ENCODE measurements at places on chromosomes 16 and 17.
A peak's percentile ranks its signal among the peaks of the same experiment; 100 is the strongest.

DNA sequence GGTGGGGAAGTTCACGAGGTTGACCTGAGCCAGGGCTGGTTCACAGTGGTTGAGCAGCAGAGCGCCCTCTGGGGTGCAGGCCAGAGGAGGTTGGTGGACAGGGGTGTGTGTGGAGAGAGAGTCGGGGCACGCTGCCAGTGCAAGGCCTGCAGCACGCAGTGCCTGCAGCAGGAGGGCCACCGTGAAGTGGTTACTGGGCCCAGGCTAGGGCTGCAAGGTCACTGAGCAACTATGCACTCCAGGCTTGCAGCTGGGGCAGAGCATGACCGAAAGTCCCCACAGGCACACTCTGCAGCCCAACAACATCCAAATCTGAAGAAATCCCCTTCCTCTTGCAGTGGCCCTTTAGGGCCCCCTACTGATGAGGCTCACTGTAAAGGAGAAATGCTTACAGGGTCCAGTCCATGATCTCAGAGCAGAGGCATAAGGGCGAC is 89.1 kb upstream of the NOL11 start:
- no peak for DNase-seq

- no peak for DNase-seq
Measured at GRCh38 chr17:40564195-40564882, 933 bp downstream of the CCR7 start.

- no peak for DNase-seq
Measured at GRCh38 chr17:72361892-72362291, 241.1 kb downstream of the SOX9 start.

- peak; percentile 75 for DNase-seq
Measured at GRCh38 chr17:7351665-7352502, at the start of gene KCTD11. KCTD11 (plus strand) TSS chr17:7352162.

DNA sequence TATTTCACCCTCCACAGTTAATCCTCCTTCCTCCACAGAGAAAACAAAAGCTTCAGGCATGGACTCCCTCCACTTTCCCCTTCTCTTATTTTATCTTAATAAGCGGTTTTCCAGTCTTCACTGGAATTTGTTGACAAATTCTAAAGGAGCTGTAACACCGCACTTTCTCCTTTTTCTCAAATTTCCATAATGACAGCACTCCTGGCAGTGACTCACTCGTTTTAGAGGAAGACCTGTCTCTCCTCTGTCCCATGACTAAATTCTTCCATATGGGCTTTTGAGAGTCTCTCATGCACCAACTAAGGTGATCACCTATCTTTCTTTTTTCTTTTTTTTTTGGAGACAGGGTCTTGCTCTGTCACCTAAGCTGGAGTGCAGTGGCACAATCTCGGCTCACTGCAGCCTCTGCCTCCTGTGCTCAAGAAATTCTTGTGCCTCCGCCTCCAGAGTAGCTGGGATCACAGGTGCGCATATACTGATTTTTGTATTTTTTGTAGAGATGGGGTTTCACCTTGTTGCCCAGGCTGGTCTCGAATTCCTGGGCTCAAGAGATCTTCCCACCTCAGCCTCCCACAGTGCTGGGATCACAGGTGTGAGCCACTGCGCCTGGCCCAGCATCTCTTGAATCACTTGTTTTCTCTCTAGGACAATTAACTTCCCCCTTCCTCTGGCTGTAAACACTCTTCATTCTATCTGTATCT is 7.7 kb downstream of the ITGAM start:
- DNase-seq: no peak

DNA sequence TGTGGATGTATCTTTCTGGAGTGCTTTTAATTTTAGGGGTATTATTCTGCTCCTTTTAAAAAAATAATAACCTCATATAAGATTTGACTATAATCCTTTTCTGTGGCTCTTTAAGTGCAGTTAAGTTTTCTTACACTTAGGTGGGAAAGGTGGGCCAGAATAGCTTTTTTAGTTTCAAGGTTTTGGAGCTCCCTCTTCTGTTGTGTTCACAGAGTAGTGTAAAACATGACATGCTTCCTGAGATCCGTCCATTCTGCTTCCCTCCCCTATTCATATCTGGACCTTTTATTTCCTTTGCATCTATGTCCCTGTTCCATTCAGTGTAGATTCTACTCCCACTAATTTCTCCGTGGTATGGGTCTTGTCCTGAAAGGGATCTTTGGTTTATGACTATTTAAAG is 12.8 kb downstream of the LRRC36 start:
- no peak for DNase-seq

DNA sequence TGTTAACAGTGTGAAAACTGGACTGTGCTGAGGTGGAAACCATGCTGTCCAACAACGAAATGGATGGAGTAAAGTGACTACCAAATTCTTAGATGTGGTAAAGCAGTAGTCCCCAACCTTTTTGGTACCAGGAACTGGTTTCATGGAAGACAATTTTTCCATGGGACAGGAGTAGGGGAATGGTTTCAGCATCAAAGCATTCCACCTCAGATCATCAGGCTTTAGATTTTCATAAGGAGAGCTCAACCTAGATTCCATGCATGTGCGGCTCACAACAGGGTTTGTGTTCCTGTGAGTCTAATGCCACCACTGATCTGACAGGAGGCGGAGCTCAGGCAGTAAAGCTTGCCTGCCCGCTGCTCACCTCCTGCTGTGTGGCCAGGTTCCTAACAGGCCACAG is 11.5 kb downstream of the SLX4 start:
- no peak for DNase-seq

DNA sequence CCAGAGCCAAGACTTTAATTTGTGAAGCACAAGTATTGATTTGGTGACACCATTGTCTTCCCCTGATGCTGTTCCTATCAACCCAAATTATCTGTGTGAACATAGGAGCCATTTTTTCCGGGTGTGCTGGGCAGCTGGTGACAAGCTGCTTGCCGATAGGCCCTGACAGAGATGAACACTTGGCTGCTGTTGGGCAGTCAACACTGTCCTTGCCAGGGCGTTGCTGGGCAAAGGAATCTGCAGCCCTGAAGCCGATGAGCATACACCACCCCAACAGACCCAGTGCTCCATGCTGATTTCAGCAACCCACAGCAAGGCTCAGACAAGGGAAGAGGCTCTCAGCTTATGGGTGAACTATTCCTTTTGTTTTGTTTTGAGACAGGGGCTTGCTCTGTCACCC is 105.4 kb downstream of the YPEL2 start:
- no peak for DNase-seq

GRCh38 chr16:22890976-22891375 is 77.0 kb downstream of the HS3ST2 start:
- no peak for DNase-seq

- DNase-seq: no peak
Measured at GRCh38 chr17:41653892-41654677, 29.7 kb upstream of the KRT17 start.

DNA sequence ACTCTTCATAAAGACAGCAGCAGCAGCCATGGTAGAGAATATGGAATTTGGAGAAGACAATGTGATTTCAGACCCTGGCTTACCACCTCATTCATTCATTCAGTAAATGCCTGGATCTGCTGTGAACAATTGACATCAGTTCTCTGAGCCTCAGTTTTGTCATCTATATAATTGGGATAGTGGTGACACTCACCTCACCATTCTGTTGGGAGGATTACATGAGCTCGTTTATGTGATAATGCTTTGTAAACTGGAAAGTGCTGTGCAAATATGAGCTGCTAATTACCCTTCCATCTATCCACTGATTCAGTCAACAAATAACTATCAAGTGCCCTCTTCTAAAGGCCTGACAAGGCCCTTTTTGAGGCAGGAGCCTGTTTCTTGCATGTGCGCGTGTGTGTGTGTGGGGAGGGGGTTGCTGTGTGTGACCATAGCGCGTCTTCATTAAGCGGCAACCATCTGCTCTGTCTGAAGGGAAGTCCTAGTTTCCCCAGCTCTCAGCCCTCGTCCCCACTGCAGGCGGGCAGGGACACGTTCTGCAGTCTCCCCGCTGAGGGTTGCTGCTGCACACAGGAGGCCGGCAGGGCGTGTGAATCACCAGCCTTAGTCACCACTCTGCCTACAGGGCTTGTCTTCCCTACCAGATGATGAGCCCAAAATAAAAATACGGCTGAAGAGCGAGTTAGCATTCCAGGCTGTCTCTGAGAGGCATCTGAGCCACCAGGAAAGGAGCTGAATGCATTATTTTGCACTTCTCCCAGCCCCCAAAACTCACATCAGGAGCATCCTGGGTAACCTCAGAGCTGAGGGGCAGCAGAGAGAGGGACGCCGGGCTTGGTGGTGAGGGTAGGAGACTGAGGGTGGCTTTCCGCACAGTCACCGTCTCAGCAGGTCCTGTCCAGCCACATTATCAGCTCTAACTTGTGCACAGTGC is 19.9 kb downstream of the ARL4D start:
- DNase-seq: no peak

GRCh38 chr17:49715717-49716279 is 8.0 kb upstream of the SLC35B1 start:
- no peak for DNase-seq

DNA sequence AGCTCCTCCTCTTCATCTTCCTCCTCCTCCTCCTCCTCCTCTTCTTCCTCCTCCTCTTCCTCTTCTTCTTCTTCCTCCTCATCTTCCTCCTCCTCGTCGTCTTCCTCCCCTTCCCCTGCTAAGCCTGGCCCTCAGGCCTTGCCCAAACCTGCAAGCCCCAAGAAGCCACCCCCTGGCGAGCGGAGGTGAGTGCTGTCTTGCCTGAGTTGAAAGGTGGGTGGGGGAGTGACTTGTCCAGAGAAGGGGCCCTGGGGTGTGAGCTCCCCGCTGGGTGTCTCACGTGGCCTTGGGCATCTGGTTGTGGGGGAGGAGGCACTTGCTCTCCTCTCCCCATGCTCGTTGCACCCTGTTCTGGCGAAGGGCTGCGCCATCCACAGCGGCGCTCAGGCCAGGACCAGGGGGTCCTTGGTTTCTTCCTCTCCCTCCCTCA is 8.0 kb downstream of the ELOB start:
- no peak for DNase-seq

DNA sequence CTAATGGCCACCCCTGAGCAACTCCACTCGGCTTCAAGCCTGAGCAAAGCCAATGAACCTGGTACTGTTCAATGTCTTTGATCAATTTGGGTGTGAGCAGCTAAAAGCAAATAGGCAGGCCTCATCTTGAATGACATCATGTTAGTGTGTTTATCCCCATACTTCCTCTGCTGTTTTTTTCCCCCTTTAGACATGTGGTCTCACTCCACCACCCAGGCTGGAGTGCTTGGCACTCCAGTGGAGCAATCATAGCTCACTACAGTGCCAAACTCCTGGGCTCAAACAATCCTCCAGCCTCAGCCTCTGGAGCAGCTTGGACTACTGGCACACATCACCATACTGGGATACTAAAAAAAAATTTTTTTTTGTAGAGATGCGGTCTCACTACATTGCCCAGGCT is 75.4 kb downstream of the ARHGAP17 start:
- no peak for DNase-seq

DNA sequence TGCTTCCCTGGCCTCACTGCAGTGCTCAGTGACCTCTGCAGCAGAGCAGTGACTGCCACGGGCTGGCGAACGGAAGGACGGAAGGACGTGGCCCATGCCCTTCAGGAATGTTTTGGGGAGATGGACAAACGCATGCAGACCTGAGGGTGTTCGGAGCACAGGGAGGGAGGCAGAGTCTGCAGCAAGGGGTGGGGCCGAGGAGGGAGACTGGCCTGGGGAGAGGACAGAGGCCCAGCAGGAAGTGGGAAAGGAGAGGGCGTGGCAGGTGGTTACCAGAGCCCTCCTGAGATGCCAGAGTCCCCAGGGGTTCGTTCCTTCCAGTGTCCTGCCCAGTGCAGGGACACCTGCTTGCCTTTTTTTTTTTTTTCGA is 21.9 kb downstream of the ADORA2B start:
- DNase-seq: no peak

DNA sequence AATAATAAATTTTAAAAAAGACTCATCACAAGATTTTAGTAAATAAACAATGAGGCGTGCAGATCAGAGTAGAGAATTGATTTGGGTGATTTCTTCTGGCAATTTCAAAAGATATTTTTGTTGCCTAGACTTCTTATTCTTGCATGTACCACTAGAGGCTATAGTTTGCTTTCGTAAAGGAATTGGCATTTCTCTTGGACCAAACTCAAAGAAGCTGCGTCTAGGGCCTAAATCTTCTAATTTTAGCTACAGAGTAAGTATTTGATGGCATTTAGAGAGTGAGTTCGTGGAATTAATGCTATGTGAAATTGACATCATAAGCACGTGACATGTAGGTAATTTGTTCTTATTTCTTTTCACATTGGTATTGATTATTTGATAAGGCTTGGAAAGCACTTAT is 24.4 kb upstream of the ABCC11 start:
- DNase-seq: no peak

GRCh38 chr17:61399131-61400065 is at the start of gene TBX2:
TBX2 (plus strand) TSS chr17:61399843; CDS start chr17:61400177, 334 bp downstream.
- no peak for DNase-seq

- DNase-seq: no peak
Measured at GRCh38 chr17:68860941-68861340, 94.3 kb downstream of the ABCA8 start.

GRCh38 chr17:76048025-76048605 is 21.0 kb upstream of the EVPL start:
- DNase-seq: no peak

DNA sequence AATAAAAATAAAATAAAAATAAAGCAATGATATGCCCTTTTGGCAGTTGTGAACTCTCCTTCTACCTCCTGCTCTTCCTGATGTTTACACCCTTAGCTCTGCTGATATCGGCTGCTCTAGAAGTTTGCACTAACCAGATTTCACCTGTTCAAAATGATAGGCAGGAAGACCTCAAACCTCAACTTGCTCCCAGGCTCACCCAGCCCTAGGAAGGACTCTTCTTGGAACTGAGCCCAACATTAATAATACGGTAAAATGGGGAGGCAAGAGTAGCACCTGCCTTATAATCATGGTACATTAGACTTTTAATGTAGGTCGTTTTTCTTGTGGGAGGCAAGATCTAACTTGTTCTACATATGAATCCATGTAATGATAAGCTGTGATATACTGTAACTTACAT is 61.2 kb upstream of the MED13 start:
- DNase-seq: no peak

DNA sequence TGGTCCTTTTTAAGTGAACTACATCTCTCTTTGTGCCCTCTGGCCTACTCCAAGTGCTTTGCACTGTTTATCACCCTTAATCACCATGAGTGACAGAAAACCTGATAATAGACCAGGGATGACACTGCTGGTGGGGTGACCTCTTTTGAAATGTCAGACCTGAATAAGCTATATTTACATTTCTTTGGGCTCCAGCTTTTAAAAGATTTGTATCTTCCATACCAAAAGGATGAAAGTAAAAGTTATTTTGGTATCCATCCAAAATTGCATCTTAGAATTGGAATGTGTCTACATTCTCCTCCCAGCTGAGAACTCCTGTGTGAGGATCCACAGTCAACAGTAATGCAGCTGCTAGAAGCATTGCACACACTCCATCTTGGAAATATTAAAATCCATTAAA is 370.0 kb downstream of the CDH11 start:
- DNase-seq: no peak

- DNase-seq: no peak
Measured at GRCh38 chr16:87310610-87311009, 6.6 kb downstream of the C16orf95 start.

GRCh38 chr16:58471209-58471975 is 28.6 kb upstream of the NDRG4 start:
- no peak for DNase-seq

DNA sequence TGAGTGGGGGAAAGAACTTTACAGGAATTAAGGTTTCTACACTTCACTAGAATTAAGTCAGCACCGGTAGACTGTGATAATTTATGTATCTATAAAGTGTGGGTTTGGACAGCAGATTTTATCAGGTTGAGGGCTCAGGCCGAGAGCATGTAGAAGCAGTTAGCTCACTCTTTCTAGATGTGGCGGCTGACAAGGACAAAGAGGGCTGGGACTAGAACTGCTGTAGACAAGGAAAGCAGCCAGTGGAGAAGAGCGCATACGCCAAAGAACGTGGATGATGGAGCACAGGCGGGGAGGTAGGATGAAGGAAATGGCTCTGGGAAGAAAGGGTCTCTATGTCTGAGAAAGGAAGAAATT is 504 bp upstream of the GOSR1 start:
- no peak for DNase-seq

Data from midbrain (tissue), 1 donor.